OCI-M1 (cell line): ENCODE measurements at places on chromosomes 5 and 9.

GRCh38 chr5:116157902-116158301 lies 73.1 kb downstream of the COMMD10 start:
- DNase-seq = no peak

- peak; percentile 35 for DNase-seq
These were observed 1.8 kb downstream of the AUH start for GRCh38 chr9:91359734-91360470.

- peak; percentile 45 for DNase-seq
These were observed 37.3 kb upstream of the ADRA1B start for GRCh38 chr5:159878988-159879471.

- DNase-seq = no peak
These were observed 67.3 kb upstream of the VCAN start for GRCh38 chr5:83404182-83404716.

DNA sequence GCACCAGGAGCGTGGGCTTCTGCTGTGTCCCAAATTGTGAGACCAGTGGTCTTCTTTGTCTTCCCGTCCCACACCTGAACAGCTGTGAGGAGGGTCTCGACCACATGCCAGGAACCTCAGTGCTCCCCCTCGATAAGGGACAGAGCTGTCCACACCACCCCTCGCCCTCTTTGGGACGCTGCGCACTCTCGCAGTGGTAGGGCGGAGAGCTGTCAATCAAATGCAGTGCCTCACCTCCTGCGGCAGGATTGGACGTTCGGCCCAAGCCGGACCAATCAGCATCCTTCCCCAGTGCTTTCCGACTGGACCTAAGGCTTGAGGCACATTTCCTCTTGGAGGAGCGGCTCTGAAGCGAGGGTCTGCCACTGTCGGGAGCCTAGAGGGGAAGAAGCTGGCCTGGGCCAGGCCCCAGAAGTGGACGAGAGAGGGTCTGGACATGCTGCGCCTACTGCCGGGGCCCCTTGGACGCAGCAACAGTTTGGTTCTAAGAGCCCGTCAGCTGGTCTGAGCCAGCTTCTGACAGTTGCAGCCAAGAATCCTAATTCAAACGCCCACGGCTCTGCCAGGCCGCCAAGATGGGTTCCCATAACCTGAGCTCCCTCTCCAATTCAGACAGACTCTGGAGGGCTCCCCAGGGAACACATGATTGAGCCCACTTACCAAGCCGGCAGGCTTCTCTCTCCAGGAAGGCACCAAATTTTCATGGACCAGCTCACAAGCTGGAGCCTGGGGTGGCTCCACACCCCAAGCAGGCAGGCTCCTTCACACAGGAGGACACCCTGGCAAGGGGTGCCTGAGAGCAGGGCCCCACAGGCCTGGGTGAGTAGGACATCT lies 28.1 kb upstream of the ADAMTS2 start:
- DNase-seq = no peak

GRCh38 chr5:169260896-169261569 lies 39.9 kb downstream of the SLIT3 start:
- no peak for DNase-seq

- peak; percentile 49 for DNase-seq
These were observed 134.3 kb upstream of the CLINT1 start for GRCh38 chr5:157993201-157993600.

DNA sequence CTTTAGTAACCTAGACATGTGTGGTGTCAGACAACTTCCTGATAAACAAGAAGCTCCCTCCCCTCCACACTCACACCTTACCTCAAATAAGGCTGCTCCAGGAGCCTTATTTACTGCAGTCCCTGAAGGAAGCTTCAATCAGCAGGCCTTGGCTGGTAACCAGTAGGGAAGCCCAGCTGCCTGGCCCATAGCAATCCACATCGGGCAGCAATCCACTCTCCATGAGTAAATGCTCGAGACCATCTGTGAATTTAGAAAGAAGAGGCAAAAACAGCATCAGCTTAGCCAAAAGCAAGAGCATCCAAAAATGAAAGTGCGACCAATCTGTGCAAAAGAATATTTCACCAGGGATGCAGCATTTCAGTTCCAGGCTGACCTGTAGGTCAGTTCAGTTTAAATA lies 213.3 kb upstream of the TUSC1 start:
- DNase-seq = no peak

GRCh38 chr9:34240006-34240405 lies 61.2 kb downstream of the UBAP1 start:
- no peak for DNase-seq

DNA sequence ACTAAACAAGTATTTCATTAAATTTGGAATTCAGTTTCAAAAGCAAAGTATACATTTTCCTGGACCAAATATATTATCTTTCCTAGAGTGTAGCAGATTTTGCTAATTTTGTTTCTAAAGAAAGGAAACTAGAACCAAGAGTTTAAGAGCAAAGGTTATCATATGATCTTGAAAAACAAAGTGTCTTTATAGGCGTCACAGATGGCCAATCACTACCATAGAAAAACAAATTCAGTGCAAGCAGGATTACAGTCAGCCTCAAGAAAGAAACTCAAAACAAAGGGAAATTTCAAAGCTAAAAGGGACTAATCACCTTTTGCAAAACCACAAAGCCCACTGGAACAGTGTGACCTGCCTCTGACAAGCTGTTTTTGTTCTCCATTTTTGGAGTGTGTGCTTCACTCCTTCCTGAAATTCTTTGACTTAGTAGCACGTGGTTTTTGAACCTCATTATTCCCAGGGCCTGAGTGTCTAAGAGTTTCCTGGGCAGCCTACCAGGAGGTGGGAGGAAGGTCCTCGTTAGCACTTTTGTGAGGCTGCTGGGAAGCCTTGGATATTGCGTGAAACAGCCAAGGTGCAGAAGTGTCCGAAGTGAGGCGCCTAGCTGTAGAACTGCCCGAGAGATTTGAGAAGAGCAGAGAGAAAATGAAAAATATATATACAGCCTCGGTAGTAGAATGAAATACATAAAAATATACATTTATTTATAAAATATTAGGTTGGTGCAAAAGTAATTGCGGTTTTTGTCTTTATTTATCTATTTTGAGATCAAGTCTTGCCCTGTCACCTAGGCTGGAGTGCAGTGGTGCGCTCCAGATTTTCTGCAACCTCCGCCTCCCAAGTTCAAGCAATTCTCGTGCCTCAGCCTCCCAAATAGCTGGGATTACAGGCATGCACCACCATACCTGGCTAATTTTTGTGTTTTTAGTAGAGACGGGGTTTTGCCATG lies 246.1 kb downstream of the MARCHF11 start:
- DNase-seq = no peak

DNA sequence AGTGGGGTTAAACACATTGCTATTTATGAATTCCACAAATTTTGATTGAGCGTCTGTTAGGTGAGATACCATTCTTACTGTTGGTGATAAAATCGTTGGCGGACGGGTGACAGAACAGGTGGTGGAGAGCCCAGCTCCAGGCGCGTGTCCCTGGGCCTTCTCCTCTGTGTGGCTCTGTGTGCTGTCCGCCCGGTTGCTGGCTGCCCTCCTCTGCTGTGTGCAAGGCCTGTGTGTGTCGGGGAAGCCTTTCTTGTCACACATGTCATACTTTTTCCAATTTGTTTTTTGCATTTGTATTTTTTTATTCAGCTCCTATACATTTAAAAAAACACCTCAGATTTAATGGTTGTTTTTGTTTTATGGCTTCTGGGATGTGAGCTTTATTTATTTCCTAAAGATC lies 33.9 kb downstream of the TENT4A start:
- no peak for DNase-seq

DNA sequence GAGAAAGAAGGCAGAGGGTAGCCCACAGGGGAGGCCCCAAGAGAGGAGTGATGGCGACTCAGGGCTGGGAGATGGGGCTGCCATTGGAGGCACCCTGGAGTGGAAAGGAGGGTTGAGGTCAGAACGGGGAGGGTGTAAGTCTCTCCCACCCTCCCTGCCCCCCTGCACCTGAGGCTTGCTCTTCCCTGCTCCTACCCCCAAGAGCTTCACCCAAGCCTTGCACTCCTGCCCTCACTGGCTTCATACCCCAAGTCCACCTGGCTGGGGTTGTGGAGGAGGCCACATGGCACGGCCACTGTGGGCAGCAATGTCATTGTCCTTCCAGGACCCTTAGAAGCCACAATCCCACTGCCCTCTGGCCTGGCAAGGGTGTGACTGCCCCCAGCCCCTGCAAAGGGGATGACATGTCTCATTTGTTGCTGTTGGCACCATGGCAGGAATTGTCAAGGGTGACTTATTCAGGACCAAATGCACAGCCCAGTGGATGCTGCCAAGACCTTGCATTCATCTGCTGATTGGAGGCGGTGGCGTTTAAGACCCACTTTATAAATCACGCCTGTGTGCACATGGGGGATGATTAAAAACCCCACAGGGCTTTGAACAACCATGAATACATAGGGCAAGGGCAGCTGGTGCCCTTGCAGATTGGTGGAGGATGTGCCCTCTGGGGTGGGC lies 47.6 kb upstream of the RNU6ATAC start:
- DNase-seq = no peak

DNA sequence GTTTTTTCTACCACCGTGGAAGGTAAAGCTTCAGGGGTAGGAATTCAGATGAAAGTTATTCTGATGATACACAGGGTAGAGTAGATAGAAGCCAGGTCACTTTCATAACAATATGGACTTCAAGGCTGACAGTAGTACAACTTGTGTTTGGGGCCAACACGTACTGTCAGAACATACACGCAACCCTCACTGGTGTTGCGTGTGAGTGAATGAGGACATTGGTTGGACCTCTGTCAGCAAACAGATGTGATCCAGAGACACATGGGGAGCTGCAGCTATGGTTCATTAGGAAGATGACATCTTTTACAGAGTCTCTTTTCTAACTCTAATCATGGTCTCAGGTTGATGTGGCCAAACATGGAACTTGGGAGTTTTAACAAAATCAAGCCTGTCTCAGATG lies 70.1 kb upstream of the MOCS2 start:
- no peak for DNase-seq
